ENCODE measurements at places on chromosomes 1 and 21.

DNA sequence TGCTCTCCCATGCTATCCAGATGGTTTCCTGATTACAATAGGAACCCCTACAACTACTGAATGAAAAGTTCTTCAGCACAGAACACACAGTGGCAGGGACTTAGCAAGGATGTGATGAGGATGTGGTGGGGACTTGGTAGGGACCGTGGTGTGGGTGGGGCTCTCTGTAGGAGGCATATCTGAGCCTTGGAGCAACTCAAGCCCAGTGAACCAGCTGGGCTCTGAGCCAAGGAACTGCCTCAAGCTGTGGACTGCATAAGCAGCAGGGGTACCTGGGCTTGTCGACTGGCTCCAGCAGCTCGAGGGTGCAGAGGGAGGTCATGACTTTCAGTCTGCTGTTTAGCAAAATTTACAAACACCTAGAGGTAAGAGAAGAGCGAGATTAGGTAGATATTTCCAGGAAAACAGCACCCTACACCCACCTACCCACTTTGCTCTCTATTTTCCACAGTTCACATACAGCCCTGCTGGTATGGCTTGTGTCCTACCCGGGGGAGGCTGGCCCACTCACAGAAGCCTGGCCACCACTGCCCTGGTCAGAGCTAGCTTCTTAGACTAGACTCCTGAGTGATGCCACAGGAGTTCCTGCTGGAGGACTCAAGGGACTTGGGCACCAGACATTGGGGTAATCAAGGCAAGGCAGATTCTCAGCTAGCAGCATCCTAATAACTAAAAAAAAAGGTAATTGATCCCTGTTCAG, 86.8 kb upstream of the GCLM start:
- H3K27me3 ChIP-seq, result no peaks in the 10 kb centered on the region
- DNase-seq, result no peak

GRCh38 chr1:54904476-54905048, 17.6 kb upstream of the DHCR24 start:
- H3K4me1 ChIP-seq, result no peaks in the 10 kb centered on the region
- H3K27me3 ChIP-seq, result no peaks in the 10 kb centered on the region
- H3K36me3 ChIP-seq, result no peaks in the 10 kb centered on the region
- no peak overlapping the region for H3K4me3 ChIP-seq

GRCh38 chr1:23889074-23889473, 21.0 kb upstream of the FUCA1 start:
- H3K4me3 ChIP-seq, result no peak overlapping the region
- no peak overlapping the region for H3K27ac ChIP-seq
- no peak for DNase-seq

- no peaks in the 10 kb centered on the region for H3K27me3 ChIP-seq
- no peaks in the 10 kb centered on the region for H3K36me3 ChIP-seq
- DNase-seq, result no peak
- no peaks in the 10 kb centered on the region for H3K4me1 ChIP-seq
These were observed 9.1 kb upstream of the EXO1 start for GRCh38 chr1:241838897-241839296.

DNA sequence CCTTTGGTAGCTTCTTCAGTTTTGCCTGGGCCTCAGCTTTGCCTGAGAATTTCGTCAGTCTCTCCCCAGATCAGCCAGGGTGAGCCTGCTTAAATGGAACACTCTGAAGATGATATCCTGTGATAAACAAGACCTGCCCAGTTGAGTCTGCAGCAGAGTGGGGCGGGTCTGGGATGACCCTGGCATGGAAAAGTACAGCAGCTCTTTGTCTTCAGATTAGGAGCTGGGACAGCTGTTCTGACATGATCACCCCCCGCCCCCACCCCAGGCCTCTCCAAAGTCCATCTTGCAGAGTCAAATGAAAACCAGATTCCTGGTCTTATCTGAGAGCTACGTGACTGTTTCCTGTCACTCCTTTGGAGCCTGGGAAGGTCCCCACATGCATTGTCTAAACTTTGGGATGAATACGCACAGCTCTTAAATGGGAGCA, 2.2 kb upstream of the TMEM51 start:
- peaks cover 9% of the 10 kb centered on the region for H3K4me1 ChIP-seq
- H3K27me3 ChIP-seq, result peaks cover 24% of the 10 kb centered on the region
- H3K4me3 ChIP-seq, result no peak overlapping the region
- H3K27ac ChIP-seq, result no peak overlapping the region

DNA sequence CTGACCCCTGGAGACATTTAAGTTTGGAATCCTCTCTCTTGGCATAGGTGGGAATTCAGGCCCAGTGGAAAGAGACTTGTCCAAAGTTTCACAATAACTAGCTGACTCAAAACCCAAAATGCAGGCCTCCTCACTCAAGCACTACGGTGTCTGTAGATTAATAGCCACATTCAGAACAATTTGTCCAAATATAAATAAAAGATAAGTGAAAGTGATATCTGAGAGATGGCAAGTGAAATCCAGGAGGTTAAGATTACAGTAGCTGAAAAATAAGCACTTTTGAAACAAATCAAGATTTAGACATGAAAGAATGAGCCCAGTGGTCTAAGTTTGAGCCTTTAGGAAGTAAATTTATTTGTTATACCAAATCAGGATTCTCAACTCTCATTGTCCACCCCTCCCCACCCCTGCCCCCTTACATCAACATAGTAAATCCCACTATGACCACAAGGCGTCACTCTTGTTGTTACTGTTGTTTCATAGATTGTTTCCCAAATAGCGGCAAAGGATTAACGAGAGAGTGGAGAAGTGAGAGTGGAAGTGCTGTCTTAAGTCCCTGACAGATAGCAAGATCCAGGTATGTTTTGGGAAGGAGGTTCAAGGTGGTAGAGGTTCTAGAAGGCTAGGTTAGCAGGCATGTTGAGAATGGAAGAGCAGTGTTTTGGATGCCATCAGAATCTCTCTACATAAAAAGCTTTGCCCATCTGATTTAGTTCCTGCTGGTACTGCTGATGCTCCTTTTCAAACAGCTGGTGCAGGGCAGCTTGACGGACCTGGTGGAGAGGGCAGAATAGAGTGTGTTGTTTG, 7.1 kb upstream of the TPM3 start:
- H3K27me3 ChIP-seq, result no peaks in the 10 kb centered on the region
- no peak for DNase-seq
- no peak overlapping the region for H3K4me3 ChIP-seq
- no peaks in the 10 kb centered on the region for H3K36me3 ChIP-seq
- H3K4me1 ChIP-seq, result no peaks in the 10 kb centered on the region
- H3K27ac ChIP-seq, result no peak overlapping the region

- no peaks in the 10 kb centered on the region for H3K27me3 ChIP-seq
- H3K27ac ChIP-seq, result no peak overlapping the region
- peaks cover 56% of the 10 kb centered on the region for H3K36me3 ChIP-seq
- H3K4me3 ChIP-seq, result no peak overlapping the region
These were observed 9.1 kb upstream of the SYTL1 start for GRCh38 chr1:27332536-27333281.

GRCh38 chr1:108750476-108751181, 4.2 kb downstream of the STXBP3 start:
- peaks cover 14% of the 10 kb centered on the region for H3K36me3 ChIP-seq
- H3K27me3 ChIP-seq, result no peaks in the 10 kb centered on the region
- H3K4me3 ChIP-seq, result no peak overlapping the region
- H3K4me1 ChIP-seq, result no peaks in the 10 kb centered on the region
- no peak for DNase-seq
- no peak overlapping the region for H3K27ac ChIP-seq

- H3K27me3 ChIP-seq, result no peaks in the 10 kb centered on the region
- DNase-seq, result no peak
- no peak overlapping the region for H3K27ac ChIP-seq
- no peak overlapping the region for H3K4me3 ChIP-seq
- no peaks in the 10 kb centered on the region for H3K4me1 ChIP-seq
These were observed 63.4 kb downstream of the KCNAB2 start for GRCh38 chr1:6108937-6109614.

DNA sequence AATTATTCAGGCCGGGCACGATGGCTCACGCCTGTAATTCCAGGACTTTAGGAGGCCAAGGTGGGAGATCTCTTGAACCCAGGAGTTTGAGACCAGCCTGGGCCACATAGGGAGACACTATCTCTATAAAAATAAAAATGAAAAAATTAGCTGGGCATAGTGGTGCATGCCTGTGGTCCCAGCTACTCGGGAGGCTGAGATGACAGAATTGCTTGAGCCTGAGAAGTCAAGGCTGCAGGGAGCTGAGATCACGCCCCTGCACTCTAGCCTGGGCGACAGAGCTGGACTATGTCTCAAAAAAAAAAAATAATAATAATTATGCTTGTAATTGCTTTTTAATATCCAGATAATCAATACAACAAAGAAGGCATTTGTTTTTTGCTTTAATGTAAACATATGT, 91.3 kb downstream of the RIPK4 start:
- H3K27me3 ChIP-seq, result no peaks in the 10 kb centered on the region
- H3K27ac ChIP-seq, result no peak overlapping the region
- no peaks in the 10 kb centered on the region for H3K4me1 ChIP-seq
- no peak for DNase-seq
- H3K36me3 ChIP-seq, result no peaks in the 10 kb centered on the region

DNA sequence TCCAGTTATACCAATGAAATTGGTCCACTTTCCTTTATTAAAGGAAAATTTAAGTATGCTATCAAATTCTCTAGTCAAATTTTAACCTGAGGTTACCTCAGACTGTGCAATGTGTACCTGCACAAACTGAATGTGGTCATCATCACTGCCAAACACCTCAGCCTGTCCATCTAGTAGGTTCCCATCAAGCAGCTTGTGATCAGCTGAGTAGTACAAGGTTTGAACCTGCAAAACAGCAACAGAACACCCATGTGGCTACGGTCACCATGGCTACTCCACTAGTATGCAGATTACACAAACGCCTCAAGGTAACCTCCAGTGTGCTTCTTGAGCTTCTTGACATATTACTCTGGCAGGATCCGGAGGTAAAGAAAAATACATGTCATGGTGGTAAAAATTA, 11.6 kb downstream of the IVNS1ABP start:
- H3K36me3 ChIP-seq, result peaks cover 91% of the 10 kb centered on the region
- no peaks in the 10 kb centered on the region for H3K4me1 ChIP-seq
- DNase-seq, result no peak
- no peaks in the 10 kb centered on the region for H3K27me3 ChIP-seq
- H3K27ac ChIP-seq, result no peak overlapping the region
- no peak overlapping the region for H3K4me3 ChIP-seq

- H3K4me3 ChIP-seq, result no peak overlapping the region
- H3K4me1 ChIP-seq, result no peaks in the 10 kb centered on the region
- DNase-seq, result no peak
These were observed 445.5 kb downstream of the MATN1 start for GRCh38 chr1:30277911-30278310.

- H3K4me3 ChIP-seq, result no peak overlapping the region
- H3K27ac ChIP-seq, result no peak overlapping the region
- peaks cover 14% of the 10 kb centered on the region for H3K4me1 ChIP-seq
- DNase-seq, result no peak
These were observed 10.2 kb downstream of the RHOC start for GRCh38 chr1:112696578-112697314.

DNA sequence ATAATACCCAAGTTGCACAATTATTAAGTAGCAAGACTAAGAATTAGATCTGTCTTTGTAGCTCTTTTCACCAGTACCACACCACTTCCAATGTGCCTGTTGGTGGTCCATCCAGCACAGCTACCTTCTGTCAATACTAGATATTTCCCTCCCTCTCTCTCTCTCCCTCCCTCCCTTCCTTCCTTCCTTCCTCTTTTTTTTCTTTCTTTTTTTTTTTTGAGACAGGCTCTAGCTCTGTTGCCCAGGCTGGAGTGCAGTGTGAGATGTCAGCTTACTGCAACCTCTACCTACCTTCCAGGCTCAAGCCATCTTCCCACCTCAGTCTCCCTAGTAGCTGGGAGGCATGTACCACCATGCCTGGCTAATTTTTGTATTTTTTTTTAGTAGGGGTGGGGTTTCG, 21.1 kb downstream of the KPNA6 start:
- no peaks in the 10 kb centered on the region for H3K27me3 ChIP-seq
- DNase-seq, result no peak
- peaks cover 6% of the 10 kb centered on the region for H3K36me3 ChIP-seq
- no peak overlapping the region for H3K27ac ChIP-seq

GRCh38 chr1:154935749-154936554, 567 bp downstream of the PMVK start:
- H3K27me3 ChIP-seq, result no peaks in the 10 kb centered on the region
- DNase-seq, result no peak
- peak overlapping the region; percentile 68 for H3K4me3 ChIP-seq
- H3K36me3 ChIP-seq, result no peaks in the 10 kb centered on the region
- peaks cover 29% of the 10 kb centered on the region for H3K4me1 ChIP-seq

DNA sequence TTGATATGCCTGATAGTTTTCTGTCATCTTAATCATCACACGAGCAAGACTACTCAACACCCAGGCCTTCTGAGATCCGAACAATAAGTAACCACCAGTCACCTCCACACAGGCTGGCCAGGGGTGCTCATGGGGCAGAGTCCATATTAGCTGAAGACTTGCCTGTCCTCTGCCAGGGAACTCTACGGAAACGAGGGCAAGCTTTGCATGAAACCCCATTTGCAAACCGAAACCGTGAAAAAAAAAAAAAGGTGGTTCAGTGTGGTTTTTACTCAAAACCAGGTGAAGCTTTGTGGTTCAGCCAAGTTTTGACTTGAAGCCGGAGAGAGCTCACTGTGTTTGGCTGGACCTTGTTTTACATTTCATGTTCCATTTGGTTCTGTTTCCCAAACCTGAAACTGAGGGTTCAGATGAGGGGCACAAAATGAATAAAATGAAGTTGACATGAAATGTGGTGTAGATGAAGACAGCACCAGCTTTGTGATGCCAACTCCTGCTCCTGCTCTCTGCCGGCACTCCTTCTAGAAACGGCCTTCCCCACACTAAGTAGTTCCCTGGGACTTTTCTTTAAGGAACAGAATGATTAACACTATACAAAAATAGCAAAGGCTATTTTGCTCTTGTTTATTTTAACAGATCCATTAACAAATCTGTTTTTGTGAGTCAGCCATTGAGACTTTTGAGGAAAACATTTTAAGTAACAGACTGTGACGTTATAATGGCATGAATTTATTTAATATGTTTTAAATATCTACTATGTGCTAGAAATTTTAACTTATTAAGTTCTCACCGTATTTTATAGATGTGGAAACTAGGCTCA, 74.7 kb downstream of the RUNX1 start:
- no peaks in the 10 kb centered on the region for H3K27me3 ChIP-seq
- H3K36me3 ChIP-seq, result no peaks in the 10 kb centered on the region
- peak; percentile 31 for DNase-seq
- peaks cover 39% of the 10 kb centered on the region for H3K4me1 ChIP-seq

Measured in effector memory CD4-positive, alpha-beta T cell (primary cell).